ENCODE measurements at places on chromosomes 5 and 9.

DNA sequence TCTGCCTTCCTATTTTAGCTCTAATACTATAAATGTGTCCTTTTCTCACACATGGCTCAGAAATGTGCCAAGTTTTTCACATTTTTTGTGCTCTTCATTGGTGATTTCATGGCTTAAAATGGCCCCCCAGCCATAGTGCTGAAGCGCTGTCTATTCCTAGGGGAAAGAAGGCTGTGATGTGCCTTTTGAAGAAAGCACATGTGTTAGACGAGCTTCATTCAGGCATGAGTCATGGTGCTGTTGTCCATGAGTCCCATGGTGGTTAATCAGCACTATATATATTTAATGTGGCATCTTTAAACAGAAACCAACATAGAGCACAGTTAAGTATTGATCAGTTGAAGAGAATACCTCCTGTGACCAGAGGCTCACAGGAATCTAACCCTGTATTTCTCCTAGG lies 55.8 kb downstream of the PDE8B start:
- DNase-seq = no peak

- no peak for DNase-seq
Observed at GRCh38 chr5:42564689-42565356, 141.6 kb downstream of the GHR start.

DNA sequence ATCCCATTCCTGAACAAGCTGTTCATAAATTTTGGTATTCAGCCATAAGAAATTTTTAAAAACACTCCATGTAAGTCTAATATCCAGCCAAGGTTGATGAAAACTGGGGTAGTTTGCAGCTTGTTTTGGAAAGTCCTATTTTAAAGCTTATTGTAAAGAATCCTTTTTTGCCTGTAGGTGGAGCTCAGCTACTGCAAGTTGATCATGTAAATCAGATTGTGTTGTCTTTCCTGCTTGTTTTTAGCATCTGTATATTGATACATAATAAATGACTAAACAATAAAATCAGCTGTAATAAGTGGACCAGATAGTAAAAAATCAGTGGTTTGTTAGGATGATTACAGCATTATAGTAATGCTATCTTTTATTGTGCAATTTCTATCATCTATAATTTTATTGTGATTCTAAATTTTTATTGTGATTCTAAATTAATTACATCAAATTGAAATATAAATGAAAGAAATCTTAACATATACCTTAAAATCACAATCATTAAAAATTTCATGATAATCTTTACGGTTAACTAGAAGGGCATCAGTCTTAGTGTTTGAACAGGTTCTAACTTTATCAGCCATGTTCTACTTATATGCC lies 42.4 kb downstream of the CWC27 start:
- no peak for DNase-seq

DNA sequence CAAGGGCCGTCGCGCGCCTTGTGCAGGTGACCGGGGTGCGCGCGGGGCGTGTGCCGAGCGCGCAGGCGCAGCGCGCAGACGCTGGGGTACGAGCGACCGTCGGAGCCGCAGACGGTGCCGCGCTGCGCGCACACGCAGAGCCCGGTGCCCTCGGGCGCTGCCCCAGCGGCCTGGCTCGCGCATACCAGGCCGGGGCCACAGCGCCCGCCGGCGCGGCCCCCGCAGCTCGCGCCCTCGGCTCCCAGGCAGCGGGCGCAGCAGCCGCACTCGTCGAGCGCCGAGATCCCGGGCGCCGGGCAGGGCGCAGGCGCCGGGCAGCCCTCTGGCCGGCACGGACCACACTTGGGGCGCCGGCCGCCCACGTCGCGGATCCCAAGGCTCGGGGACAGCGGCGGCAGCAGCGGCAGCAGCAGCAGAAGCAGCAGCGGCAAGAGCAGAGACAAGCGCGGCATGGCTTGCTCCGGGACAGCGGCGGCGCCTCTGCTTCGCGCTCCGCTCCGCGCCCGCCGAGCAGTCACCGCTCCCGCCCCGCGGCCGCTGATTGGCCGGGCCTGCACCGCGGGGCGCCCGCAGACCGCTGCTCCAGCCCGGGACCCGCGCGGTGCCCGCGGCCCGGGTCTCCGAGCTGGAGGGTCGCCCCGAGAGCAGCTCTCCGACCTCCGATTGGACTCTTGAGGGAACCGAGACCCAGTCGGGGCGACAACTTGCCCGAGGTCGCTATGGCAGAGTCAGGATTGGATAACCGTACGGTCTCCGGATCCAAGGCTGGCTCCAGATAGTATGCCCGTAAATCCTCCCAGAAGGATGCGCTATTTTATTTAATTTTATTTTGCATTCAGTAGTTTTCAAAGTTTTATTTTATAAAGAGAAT lies at the start of gene IGFBPL1:
Gene IGFBPL1, minus strand, starts transcription at position 482 of the 871 bp plus-strand sequence. Its CDS starts 30 bp downstream, at position 452.
- DNase-seq = peak; percentile 66

- DNase-seq = no peak
Observed at GRCh38 chr5:156128026-156128425, 198.9 kb upstream of the SGCD start.

GRCh38 chr9:128412120-128412790 lies 8.4 kb upstream of the CERCAM start:
- DNase-seq = peak; percentile 77

DNA sequence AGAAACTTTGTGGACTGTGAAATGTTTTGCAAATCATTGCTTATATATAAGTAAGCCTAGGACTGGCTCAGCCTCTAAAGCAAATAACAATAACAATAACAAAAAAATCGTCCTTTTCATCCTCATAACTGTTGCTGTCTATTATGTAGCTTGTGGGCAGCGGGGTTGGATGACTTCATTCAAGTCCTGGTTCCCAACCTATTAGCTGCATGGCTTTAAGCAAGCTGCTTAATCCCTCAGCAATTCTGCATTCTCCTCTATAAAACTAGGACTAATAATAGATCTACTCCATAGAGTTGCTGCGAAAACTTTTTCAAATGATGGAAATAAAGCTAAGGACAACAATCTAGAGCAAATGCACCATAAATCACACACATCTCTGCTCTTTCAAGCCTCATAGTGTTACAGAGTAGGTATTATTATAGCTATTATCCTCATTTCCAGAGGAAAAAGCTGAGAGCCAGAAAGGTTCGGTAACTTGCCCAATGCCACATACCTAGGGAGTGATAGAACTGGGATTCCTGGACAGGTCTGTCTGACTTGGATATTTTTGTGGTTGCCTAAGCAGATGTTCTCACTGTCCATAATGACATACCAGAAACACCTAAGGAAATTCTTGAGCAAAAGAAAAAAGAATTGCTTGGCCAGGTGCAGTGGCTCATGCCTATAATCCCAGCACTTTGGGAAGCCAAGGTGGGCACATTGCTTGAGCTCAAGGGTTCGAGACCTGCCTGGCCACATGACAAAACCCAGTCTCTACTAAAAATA lies 98.8 kb upstream of the ADRA1B start:
- no peak for DNase-seq

DNA sequence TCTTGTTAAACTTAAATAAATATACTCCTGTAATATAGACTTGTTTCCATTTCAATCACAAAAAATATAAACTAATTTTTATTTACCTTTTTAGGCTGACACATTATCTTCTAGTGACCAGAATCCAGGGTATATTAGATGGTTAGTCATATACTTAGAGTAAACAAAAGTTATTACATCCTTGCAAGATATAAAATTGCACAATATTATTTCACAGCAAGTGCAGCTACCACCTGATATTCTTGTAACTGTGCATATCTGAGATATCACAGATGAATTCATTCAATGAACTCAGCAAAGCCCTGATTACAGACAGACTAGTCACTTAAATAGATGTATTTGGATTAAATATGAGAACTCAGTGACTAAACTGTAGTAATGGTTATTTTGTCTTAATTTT lies 25.6 kb upstream of the ARRDC3 start:
- no peak for DNase-seq

DNA sequence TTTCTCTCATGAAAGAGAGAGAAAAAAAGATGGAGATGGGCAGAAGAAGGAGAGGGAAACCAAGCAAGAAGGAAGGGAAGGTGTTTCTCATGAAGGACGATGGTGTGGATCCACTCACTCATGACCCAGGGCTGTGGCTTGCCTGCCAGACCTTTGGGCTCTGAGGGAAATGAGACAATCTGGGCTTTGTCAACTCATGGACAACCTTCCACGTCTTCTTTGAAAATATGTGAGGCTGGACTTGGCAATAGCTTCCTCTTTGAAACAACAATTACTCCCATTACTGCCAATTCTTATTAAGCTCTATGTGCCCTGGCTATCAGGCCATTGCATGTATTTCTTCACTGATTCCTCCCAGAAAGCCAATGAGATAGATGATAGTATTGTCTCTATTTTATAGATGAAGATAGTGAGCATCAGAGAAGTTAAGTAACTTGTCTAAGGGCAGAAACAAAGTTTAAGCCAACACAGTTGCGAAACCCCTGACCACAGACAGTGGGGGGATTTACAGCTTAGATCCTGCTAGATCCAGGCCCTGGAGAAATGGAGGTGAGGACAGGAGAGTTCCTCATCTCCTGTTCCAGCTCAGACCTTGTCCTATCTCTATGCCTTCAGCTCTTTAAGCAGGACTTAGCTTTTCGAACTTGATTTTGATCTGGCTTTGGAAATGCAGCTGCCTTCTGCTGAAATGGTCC lies 132.4 kb downstream of the GCNT1 start:
- no peak for DNase-seq

GRCh38 chr5:122480146-122480545 lies 168.1 kb downstream of the SNCAIP start:
- no peak for DNase-seq

GRCh38 chr5:145889611-145890010 lies 16.8 kb upstream of the GRXCR2 start:
- no peak for DNase-seq

DNA sequence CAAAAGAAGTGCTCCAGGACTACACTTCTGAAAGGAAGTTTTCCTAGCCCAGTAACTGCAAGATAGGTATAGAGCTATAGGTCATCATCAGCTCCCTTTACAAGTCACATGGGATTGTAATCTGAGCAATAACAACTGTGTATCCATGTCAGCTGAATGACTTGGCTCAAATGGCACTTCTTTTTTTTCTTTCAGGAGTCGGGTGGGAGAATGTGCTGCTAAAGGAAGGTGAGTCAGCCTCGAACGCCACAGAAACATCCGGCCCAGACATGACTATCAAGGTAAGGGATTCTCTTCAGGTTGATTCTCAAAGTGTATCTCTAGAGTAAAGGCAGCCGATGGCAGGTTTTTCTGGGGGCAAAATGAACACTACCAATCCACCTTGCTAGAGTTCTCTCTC lies 192.2 kb downstream of the C9orf152 start:
- no peak for DNase-seq

- DNase-seq = no peak
Observed at GRCh38 chr5:42760426-42760825, 3.8 kb downstream of the CCDC152 start.

DNA sequence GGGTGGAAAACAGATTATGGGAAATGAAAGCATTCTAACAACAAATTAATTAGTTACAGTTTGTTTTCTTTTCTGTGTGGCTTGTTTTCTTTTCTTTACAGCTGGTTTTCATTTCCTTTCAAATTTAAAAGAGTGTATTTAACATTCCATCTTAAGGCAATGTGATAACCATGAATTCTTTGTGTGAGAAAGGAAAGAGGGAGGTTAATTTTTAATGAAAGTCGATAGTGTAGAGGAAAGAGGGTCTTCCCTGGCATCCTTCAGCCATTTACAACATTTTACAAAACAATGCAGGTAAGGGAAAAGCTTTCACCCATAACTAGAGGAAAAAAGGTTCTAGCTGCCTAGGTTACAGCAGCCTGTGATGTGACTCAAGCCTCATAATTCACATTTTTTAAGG lies 43.9 kb upstream of the IL33 start:
- no peak for DNase-seq

DNA sequence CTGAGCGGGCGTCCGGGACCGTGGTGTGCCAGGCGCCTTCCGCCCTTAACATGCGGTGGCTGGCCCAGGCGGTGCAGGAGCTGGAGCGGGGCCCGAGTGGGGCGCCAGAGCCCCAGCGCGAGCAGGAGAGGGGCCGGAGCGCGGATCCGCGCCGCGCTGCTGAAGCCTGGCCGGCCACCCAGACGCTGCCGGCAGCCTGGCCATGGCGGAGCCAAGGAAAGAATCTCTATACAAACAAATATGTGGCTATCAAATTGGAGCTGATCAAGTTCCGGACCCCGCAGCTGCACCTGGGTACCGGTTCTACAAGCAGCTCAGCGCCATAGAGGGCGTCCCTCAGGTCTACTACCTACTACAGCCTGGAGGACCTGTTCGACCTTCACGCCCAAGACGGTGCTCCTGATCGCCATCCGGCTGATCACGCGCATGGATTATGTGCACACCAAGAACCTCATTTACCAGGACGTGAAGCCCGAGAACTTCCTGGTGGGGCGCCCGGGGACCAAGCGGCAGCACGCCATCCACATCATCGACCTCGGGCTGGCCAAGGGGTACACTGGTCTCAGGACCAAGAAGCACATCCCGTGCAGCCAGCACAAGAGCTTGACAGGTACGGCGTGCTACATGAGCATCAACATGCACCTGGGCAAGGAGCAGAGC lies 55.8 kb downstream of the JAK2 start:
- no peak for DNase-seq

DNA sequence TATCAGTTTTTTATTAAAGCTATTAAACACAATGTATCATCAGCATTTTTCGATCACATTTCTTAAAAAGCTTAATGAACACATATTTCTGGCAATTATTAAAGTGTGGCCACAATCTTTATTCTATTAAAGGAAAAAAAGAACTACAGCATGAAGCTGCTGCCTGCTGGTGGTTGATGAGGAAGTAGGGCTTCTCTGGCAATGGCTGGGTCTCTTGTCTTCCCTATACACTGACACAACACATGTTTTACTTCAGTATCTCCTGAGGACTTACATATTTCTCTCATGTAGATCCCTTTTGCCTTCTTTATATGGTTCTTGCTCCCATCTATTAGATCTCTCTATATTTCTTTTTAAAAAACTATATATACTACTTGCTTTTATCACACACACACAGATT lies 590.7 kb downstream of the RAB3C start:
- no peak for DNase-seq

DNA sequence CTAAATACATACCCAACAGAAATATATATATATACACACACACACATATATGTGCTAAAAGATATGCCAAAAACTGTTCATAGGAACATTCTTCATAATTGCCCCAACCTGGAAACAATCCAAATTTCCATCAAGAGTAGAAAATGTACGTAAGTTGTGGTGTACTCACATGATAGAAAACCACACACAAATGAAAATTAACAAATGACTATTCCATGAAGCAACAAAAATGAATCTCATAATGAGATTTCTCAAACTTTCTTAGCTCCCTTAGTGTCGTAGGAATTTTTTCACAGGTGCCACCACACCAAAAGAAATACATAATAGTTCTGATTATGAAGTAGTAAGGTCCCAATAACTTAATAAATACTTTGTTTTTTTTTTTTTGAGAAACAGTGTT lies 7.8 kb downstream of the ATP10B start:
- DNase-seq = no peak

- DNase-seq = no peak
Observed at GRCh38 chr5:148085977-148086705, 22.4 kb downstream of the SPINK5 start.

DNA sequence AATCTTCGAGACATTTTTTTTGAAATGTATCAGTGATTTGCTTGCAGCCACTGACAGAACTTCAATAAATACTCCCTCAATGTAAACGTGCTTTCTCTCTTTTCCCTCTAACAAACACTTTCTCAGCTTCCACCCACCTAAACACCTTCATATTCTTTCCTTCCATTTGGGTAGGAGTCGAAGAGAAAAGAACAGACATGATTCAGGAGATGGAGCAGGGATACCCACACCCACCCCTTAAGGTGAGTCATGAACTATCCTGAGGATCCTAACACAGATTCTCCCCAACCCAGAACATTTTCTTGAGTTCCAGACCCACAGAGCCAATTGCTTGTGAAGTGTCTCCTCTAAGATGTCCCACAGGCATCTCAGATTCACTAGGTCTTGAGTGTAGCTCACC lies 488.8 kb downstream of the CDK5RAP2 start:
- DNase-seq = no peak

- DNase-seq = no peak
Observed at GRCh38 chr5:125175348-125176004, 429.0 kb upstream of the ZNF608 start.
